ENCODE measurements at places on chromosomes 4 and X.

- no peak for DNase-seq
Measured at GRCh38 chr4:118712872-118713271, 27.7 kb downstream of the METTL14 start.

GRCh38 chrX:67723580-67724351 lies 179.9 kb downstream of the AR start:
- no peak for DNase-seq

DNA sequence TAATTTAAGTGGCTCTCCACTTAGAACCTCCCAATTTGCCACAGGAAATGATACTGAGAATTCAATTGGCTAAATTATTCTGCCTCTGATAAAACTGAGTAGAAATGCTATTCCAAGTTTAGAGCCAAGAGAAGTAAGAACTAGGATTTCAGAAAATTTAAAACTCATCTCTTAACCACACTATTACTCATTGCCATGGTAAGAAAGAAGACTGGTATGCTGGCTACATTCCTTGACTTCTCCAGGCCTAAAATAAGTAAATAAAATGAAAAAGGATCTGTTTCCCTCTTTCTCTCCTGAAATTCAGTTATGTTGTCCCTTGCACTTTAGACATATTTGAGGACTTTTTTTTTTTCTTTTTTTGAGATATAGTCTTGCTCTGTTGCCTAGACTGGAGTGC lies 23.3 kb downstream of the ZNF280C start:
- DNase-seq: peak; percentile 22

DNA sequence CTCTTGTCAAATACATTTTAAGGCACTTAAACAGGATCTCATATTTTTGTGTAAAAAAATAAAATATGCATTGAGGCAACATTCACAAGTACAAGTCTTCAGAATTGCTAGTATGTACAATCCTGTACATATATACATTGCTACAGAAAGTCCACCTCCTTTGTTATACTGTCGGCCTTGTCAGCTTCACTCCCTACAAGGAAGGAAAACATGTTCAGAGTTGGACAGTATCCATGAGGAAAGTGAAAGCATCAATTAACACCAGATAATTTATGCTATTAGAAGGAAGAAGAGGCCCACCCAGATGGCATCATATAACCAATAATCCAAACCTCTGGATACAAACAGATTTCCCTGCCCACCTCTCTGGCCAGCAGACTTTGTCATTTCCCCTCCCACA lies 42.0 kb downstream of the REELD1 start:
- DNase-seq: no peak

DNA sequence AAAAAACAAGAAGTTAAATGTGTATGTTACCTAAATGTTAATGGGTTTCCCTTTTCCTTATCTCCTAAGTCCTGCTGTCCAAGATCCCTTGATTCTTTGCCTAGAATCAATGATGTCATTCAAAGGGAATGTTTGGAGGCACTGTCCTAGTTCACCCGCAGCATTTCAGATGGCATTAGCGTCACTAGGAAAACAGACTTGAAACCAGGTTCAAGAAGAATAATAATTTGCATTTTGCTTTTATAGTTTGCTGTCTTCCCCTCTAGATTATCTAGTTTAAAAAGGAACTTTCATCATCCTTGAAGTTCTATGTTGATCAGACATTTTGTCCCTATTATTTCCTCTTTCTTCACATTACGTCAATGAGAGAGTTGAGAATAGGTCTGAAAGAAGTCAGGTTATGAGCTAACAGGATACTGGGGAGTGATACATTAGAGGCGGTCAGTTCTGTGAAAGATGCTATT lies 234.1 kb upstream of the PGRMC2 start:
- no peak for DNase-seq

DNA sequence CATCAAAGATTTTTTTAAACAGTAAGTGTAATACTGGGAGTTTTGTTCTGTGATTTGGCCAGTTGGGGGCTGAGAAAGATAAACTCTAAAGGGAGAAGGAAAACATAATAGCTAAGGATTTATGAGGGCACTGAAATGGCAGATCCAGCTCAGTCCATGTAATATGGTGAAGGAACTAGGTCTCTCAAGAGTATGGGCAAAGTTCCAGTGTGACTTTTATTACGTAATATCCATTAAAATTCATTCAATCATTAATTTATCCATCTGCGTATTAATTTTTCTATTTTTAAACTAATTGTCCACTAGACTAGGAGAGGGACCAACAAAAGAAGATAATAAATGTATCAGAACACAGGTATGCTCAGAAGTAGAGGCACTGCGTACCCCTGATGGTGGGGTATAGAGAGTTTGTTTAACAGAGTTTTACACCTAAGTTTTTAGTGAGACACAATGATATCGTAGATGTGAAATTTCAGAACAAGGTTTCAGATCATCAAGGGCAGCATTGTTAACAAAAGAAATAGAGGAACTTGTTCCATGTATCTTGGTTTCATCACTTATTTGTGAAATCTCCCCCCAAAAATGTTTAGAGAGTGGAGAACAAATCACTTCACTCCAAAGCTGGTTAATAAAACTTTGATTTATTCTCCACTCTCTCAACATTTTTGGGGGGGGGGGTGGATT lies 351.1 kb downstream of the GRXCR1 start:
- DNase-seq: no peak

DNA sequence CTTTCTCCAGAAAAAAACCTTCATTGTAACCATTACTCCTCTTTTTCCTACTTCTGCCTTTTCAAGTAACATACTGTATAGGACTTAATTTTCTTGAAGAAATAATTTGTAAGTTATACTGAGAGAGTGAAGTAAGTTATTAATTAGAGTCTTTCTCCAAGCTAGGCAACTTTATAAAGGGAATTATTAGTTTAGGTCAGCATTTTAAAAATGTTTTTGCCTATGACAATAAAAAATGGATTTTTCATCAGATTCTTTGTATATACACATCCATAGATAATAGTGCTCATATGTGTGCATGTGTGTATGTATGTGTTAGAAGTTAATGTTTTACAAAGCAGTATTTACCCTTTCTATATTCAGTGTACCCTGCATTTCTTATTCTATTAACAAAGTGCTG lies 10.4 kb upstream of the NUDT6 start:
- DNase-seq: no peak

- DNase-seq: no peak
Measured at GRCh38 chr4:186770481-186771175, 47.0 kb upstream of the FAT1 start.

GRCh38 chrX:138754861-138755260 lies 43.3 kb upstream of the FGF13 start:
- no peak for DNase-seq

DNA sequence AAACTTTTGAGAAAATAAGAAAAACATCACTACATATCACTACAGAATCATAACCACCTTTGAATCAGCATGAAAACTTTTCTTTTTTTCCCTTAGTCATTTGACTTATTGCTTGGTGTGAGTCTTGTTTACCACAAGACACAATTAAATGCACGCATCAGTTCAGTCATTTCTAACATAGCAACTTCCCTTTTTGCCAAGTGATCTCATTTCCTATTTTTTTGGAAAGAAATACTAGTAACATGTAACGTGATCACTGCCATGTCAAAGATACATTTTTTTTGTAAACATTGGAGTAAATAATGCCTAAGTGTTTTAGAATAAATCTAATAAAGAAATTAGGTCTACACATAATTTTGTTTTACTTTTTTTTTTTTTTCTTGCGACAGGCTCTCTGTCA lies 5.1 kb upstream of the CXCL8 start:
- no peak for DNase-seq

- DNase-seq: peak; percentile 70
Measured at GRCh38 chr4:72006586-72006985, 25.2 kb upstream of the NPFFR2 start.

DNA sequence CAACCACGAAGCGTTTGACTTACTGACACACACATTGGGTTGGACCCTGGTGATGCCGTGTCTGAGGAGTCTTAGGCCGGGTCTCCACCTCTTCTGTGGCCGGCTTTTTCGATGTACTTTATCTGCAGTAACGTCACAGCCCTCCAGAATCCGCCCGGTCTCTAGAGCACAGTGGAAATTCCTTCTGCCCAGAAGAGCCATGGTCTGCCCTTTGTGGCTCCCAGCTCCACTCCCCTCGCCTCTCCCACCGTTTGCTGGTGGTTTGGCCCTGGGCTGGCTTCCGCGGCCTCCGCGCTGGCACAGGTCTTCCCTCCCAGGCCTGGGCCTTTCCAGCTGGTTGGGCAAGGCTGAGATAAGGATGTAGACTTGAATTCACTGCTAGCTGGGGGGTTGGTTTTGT lies 4.3 kb downstream of the MAEA start:
- DNase-seq: peak; percentile 24

DNA sequence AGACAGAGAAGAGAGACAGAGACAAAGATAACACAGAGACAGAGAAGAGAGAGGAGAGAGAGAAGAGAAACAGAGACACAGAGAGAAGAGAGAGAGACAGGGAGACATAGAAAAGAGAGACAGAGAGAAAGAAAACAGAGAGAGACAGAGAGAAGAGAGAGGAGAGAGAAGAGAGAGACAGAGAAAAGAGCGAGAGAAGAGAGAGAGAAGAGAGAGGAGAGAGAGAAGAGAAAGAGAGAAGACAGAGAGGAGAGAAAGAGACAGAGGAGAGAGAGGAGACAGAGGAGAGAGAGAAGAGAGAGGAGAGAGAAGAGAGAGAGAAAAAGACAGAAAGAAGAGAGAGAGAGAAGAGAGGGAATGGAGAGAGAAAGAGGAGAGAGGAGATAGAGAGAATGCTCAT lies 601.1 kb upstream of the PRKX start:
- no peak for DNase-seq

DNA sequence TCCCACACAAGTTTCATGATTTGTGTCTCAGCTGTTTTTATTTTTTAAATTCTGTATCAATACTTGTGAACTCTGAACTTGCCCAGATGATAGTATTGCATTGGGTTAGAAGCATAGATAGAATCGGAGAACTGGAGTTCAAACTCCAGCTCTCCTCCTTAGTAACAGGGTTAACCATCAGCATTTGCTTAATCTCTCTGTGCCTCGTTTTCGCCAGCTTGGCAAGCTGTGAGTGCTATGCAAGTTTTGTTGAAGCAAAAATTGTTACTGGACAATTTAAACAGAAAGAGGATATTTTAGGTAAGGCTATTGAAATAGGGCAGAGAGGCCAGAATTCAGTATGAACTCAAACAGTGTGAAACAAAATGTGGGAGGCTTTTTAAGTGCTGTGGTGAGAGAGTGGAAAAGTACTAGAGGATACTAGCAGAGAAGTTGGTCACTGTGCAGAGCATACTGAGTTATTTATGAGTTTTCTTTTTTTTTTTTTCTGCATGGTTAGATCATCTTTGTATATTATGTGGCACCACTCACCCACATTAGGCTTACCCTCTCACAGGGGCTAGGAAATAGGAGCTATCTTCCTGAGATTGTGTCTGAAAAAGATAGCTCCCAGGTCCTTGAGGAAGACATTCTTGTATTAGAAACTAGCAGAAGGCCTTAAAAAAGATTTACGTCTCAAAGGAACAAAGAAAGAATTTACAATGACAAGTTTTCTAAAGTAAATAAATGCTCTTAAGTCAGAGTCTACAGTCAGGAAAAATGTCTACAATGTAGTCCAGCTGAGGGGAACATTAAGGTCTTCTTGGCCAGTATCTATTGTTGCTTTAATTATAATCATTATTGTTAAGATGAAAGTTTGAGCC lies 1126.6 kb downstream of the FAT4 start:
- no peak for DNase-seq

DNA sequence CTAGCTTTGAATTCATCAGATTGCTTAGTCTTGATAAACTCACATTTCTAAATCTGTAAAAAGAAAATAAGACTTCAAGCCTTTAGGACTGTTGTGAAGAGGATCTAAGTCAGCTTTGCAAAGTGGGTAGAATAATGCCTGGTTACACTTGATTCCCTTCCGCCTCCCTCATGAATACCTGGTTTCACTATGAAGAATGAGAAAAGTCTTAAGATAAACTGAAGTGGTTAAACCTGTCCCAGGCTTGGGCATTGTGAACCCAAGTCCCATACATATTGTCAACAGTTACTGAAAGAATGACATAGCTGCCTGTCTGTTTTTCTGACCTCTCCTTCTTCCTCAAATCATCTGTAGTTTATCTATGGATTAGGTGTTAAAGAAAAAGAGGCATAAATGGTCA lies 16.7 kb upstream of the GBA3 start:
- DNase-seq: no peak

- no peak for DNase-seq
Measured at GRCh38 chr4:10085386-10085785, 31.2 kb downstream of the WDR1 start.

DNA sequence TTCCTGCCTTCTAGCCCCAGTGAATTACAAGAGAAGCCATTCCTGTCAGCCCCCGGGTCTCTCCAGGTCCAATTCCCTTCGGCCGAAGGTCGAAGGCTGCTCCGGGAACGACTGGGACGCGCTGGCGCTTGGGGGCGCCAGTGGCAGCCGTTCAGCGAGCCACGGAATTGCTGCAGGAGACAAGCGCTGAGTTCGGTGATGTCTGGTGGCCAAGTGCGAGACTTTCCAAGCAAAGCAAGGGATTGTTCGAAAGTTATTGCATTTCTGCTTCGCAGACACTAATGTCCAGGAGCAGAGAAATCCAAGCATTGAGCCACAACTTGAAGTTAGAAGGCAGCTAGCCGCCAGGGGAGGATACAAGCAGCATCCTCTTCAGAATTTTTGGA lies 1.1 kb upstream of the DKK2 start:
- DNase-seq: no peak

DNA sequence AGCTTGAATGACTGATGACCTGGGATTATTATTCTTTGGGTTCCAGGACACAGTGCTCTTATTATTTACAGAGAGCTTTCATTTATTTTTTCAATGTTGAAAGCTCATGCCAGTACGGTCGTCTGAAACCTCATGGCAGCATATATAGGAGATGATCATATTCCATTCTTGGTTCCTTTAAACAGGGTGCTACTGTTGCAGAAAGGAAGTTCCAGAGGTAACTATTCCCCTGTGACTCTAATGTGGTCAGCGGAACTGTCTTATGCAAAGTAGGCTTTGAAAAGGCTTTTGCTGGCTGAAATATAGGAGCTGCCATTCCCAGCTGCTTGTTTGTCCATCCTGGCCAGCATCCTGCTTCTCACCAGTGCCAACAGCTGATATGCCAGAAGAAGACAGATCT lies 208.3 kb upstream of the LEF1 start:
- DNase-seq: no peak

GRCh38 chr4:112448306-112449132 lies 67.5 kb downstream of the NEUROG2 start:
- peak; percentile 30 for DNase-seq

DNA sequence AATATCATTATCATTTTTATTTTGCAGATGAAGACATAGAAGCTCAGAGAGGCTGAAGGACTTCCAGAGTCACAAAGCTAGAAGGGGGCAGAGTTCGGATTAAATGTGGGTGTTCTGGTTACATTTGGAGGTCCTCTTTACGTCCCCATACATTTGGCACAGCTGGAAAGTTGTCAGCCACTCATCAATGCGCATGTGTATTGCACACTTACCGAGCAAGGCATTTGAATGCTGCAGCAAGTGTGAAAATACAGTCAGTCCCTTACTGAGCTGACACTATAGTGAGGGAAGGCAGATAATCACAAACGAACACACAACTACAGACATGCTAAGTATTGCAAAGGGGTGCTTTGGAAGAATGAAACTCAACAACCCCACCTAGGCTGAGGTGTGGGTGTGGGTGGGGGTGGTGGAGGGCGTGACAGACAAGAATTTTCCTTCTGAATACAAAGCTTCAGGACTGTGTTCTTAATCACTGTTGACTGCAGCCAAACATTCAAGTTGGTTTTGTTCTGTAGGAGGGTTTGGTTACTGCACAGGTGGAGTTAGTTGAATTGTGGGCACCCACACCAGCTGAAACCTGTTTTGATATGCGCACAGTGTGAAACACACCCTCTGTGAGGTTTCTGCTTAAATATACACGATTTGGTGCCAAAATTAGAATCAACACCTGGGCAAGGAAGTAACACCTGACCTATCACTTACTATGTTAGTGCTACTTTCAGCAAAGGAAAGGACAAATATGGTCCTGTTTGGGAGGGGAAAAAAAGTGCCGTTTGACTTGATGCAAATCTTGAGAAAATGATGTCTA lies 72.4 kb downstream of the COQ2 start:
- DNase-seq: no peak
